ENCODE measurements at places on chromosomes 7 and 10.

DNA sequence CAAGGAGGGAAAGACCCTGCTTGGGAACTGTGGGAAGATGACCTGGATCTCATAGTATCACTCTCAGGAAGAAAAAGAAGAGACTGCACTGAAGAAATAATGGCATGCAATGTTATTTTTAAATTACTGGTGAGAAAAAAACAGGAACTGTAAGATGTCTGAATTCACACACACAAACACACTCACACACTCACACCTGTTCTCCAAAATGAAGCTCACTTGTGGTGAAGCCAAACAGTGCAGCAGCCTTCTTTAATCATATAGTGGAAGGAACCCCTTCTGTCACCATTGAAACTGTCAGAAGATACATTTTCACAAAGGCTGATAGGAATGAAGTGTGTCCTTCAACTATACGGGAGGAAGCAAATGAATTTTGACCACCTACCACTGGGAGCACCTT lies 156.5 kb upstream of the GHITM start:
- no peak for DNase-seq

GRCh38 chr7:66055321-66055956 lies 20.2 kb upstream of the ASL start:
- DNase-seq: no peak

GRCh38 chr10:3048119-3049019 lies 19.0 kb upstream of the PFKP start:
- peak; percentile 43 for DNase-seq

- DNase-seq: no peak
Measured at GRCh38 chr7:25579778-25580075, 351.4 kb upstream of the NPVF start.

DNA sequence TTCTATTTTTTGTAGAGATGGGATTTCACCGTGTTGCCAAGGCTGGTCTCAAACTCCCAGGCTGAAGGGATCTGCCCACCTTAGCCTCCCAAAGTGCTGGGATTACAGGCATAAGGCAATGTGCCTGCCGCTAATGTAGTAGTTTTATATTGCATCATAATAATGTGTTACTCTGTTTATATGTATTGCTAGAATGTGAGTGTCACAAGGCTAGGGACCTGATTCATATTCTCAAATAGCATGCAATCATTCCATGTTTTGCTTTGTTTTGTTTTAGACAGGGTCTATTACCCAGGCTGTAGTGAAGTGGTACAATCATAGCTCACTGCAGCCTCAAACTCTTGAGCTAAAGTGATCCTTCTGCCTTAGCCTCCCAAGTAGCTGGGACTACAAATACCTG lies 13.5 kb downstream of the CCL26 start:
- DNase-seq: no peak

DNA sequence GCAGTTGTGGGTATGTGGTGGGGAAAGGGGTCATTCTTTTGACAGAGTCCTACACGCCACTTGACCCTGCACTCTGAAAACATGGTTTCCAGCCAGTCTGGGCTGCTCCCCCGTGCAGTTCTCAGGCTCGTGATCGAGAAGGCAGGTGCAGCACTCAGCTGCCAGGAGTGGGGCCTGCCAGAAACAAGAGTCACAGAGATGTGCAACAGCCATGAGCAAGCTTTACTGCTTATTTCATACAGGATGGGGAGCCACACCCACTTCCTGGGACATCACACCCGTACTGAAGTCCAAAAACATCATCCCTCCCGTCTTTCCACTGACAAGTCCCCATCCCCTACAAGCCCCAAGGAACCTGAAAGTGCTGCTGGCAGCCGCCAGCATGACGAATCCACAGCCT lies 9.3 kb downstream of the ATG9B start:
- DNase-seq: no peak

- DNase-seq: no peak
Measured at GRCh38 chr10:127815147-127815546, 77.6 kb downstream of the CLRN3 start.

- no peak for DNase-seq
Measured at GRCh38 chr10:22544325-22545068, 169.9 kb downstream of the PIP4K2A start.

DNA sequence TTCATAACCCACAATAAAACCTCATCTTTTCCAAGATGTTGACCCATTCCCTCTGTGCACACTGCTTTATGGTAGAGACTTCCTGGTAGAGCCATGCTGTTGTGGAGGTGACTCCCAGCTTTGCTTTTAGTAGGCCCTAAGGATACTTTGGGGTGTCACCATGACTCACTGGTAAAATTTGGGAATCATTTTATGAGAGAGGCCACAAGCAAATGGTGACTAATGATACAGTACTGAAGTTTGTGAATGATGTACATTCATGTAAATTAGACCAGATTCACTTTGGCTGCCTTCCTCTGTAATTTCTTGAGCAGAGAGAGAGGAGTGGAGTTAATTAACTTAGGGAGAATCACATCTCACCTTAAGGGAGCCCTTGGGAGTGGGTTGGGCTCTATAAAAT lies 686.5 kb downstream of the LRMDA start:
- no peak for DNase-seq

GRCh38 chr10:2985729-2986232 lies 81.6 kb upstream of the PFKP start:
- no peak for DNase-seq

GRCh38 chr7:64868499-64868898 lies 34.6 kb upstream of the ZNF273 start:
- DNase-seq: no peak

- no peak for DNase-seq
Measured at GRCh38 chr7:113945018-113945938, 26.5 kb upstream of the PPP1R3A start.

DNA sequence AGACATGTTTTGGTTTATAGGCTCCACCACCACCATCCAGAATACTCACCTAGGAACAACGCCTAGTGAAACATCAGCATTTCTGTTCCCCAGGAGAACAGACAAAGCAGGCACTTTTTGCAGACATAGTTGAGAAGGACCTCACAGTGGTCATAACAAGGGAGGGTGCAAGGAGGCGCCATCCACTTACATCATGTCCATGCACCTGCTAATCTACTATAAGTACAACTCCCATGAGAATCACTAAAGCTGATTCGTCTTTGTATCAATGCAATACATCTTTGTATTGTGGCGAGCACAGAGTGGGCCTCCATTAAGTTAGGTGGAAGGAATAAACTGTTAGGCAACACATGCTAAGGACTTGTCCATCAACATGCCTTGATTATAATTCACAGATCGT lies 207.1 kb downstream of the KCNMA1 start:
- DNase-seq: no peak

GRCh38 chr10:26368463-26368862 lies 69.7 kb upstream of the APBB1IP start:
- DNase-seq: no peak

- DNase-seq: no peak
Measured at GRCh38 chr7:106583100-106583499, 77.9 kb downstream of the CCDC71L start.
